CD4-positive, alpha-beta T cell treated with Interleukin-17A for 1 hour (primary cell): ENCODE measurements at places on chromosomes 5 and 9.

GRCh38 chr5:116492016-116492623 lies 82.5 kb downstream of the SEMA6A start:
- no peak for DNase-seq

DNA sequence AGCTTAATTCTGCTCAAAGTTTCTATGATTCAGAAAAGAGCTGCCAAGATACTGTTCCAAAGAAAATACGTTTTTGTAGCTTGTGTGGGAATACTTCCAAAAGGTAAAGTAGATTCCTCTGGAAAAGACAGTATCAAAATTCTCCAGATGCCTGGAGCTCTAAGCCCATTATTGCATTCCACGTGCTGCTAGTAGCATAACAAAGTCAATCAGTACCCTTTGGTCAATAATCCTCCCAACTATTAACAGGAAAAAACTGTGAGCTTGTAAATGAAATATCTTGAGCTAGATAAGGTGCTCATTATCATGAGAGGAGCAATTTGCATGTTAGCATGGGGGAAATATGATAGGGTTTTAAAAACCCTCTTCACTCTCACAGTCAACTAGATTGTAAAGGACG lies 229.5 kb upstream of the TYRP1 start:
- no peak for DNase-seq

DNA sequence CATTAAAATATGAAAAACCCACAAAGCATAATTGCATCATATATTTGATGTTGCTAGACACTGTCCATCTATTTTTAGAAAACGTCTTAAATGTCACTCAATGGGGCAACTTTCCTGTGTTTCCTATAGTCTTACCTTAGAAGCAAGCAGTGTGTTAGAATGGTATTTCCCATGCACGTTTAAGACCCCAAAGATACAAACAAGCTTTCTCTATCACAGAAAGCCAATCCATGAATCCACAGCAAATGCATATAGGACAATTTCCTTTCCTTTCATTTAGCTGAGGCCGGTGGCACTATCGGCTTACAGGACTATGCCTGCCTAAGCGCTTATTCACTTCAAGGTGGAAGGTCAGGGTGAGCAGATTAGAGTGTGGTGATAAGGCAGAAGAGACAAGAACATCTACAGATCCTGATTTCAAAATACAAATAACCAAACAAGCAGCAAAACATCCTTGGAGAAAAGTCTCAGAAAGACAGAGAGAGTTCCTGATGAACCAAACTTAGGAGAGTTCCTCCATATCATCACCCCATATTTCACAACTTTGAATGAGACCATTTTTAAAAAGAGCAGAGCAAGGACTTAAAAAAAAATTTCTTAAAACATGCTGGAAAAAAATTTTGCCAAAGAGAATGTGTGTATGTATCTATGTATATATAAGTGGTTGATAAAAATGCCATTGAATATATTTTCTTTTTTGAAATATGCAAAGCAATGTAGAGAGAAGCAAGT lies 57.2 kb downstream of the MEF2C start:
- no peak for DNase-seq

DNA sequence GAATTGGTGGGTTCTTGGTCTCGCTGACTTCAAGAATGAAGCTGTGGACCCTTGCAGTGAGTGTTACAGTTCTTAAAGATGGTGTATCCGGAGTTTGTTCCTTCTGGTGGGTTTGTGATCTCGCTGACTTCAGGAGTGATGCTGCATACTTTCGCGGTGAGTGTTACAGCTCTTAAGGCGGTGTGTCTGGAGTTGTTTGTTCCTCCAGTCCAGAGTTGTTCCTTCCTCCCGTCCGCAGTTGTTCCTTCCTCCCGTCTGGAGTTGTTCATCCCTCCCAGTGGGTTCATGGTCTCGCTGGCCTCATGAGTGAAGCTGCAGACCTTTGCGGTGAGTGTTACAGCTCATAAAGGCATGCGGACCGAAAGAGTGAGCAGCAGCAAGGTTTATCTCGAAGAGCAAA lies 159.6 kb upstream of the ADAMTSL1 start:
- no peak for DNase-seq

GRCh38 chr9:933356-933755 lies 43.1 kb upstream of the DMRT3 start:
- DNase-seq, result no peak

- no peak for DNase-seq
These were observed 372.2 kb downstream of the TMEM232 start for GRCh38 chr5:110354311-110354710.
